ENCODE measurements at places on chromosomes 1 and 21.

DNA sequence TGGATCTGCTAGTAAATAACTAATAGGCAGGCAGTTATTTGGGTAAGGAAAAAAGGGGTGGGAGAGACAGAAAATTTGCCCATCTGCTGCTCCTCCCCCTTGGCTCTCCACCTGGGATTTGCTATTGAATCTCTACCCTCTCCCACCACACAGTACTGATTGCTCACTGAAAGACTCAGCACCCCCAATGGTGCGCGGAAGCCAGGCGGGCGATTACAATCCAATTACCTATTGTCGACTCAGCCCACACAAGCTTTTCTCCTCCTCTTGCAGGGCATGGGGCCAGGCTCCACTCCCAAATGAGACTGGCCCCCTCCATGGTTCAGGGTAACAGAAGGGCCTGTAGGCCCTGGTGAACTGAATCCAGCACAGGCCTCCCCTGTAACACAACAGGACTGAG, 2.7 kb upstream of the HMGN2 start:
- DNase-seq, result no peak

GRCh38 chr1:25907601-25908000, 1.4 kb upstream of the STMN1 start:
- no peak for DNase-seq

DNA sequence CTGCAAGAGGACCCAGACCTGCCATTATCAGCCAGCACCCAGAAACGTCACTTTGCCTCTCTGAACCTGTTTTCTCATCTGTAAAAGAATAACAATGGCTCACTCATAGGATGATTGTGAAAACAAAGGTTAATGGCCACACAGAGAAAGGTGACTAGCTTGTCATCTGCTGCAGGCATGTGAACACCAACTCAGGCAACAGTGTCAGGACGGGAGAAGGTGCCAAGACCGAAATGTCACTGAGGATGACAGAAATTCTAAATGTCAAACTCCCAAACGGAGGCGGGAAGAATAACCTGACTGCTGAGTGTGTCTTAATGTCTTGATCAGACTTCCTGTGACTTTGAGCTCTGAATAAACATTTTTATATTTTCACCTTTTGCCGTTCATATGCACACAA, 10.3 kb downstream of the PADI4 start:
- no peak for DNase-seq

GRCh38 chr1:100510451-100510850, 27.5 kb upstream of the GPR88 start:
- DNase-seq, result peak; percentile 22

DNA sequence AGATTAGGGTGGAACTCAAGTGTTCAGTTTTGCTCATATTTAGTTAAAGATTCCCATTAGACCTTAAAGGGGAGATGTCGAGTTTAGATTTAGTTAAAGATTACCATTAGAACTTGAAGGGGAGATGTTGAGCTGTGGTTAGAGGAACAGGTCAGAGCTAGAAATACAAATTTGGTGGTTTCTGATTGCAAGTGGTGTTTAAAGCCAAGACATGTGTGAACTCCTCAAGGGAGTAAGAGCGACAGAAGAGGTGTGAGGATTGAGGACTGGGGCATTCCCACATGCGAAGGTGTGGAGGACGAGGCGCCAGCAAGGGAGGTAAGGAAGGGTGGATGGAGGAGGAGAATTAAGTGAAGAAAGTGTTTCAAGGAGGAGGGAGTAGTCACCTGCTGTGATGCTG, 168.6 kb downstream of the IER5 start:
- no peak for DNase-seq

DNA sequence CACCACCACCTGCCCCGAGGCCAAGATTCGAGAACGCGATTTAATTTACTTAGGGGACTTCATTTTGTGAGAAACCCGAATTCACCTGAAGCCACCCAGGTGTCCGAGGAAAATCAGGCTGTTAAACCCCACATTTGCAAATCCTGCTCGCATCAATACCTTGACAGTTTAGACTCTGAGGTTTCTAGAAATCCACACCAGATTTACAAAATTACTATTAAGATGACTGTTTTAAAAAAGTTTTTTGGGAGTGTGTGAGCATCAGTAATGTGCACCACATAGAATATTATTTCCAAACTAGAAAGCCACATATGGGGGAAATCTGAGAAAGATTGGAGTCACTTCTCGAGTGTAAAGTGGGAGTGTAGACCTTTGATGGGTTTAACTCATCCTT, 685 bp downstream of the RIMKLA start:
- DNase-seq, result no peak

Data from common myeloid progenitor, CD34-positive (primary cell).